ENCODE measurements at places on chromosomes 13 and 19.

GRCh38 chr13:99009987-99010551 is 32.2 kb upstream of the DOCK9 start:
- DNase-seq, result no peak

- DNase-seq, result no peak
Measured at GRCh38 chr13:94296471-94296870, 183.0 kb downstream of the DCT start.

- no peak for DNase-seq
Measured at GRCh38 chr19:28710278-28710677, 502.7 kb downstream of the UQCRFS1 start.

GRCh38 chr19:17473041-17473440 is 2.7 kb downstream of the SLC27A1 start:
- no peak for DNase-seq

GRCh38 chr19:16482745-16483144 is 11.0 kb upstream of the EPS15L1 start:
- DNase-seq, result no peak

All from breast epithelium (tissue), 4 donors.